LNCaP clone FGC (cell line): ENCODE measurements at places on chromosomes 2 and 18.

DNA sequence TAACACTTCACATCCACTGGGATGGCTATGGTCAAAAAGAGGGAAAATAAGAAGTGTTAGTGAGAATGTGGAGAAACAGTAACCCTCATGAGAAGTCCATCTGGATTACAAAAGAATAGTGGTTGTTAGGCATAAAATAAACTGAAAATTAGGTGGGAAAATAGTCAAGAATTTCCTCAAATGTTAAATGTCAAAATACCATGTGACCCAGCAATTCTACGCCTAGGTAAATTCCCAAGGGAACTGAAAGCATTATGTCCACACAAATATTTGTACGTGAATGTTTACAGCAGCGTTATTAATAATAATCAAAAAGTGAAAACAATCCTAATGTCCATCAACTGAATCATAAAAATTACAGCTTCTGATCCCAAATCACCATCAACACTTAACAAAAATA, 11.0 kb downstream of the WDR33 start:
- DNase-seq: no peak

DNA sequence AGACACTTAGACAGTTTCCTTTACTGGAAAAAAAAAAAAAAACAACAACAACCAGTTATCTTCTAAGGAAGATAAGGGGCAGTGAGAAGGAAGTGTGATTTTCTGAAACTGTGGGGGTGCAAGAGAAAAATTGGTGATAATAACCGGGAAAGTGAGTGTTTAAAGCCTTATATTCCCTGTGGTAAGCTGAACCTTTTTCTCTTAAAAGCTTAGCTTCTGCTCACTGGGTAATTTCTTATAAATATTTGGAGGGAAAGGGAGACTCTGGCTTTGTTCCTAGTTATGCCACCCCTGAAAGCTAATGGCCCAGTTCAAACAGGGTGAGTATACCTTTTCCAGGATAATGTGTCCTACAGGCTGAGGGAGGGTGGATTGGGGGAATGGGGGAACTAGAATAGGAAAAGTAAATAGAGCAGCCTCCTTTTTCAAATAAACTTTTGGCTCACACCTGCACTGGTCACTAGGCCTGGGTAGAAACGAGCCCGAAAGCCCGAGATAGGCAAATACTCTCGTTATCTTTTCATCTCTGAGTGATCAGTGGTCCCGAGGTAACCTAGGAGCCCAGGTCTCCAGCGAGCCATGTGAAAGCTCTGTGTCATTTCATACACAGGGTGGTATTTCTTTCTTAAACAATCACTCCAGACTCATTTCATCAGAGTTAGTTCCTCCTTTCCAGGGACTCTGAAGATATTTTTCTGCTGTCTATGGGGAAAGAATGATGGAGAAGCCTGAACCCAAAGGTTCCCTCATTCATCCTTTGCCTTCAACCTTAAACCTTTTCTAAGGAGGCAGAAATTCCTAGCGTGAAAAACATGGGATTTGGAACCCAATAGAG, 15.5 kb upstream of the SRBD1 start:
- no peak for DNase-seq

GRCh38 chr2:100252811-100253698, 69.2 kb downstream of the LONRF2 start:
- DNase-seq: no peak

- DNase-seq: no peak
These were observed 18.8 kb downstream of the CYP26B1 start for GRCh38 chr2:72128843-72129227.

GRCh38 chr18:34904994-34905393, 136.2 kb upstream of the MAPRE2 start:
- DNase-seq: no peak
